Pancreas (tissue), 10 donors: ENCODE measurements at places on chromosomes 7 and 10.

- DNase-seq, result no peak
These were observed 42.2 kb upstream of the BHLHA15 start for GRCh38 chr7:98168904-98169621.

- DNase-seq, result no peak
These were observed 44.8 kb upstream of the FAM133B start for GRCh38 chr7:92634924-92635519.

DNA sequence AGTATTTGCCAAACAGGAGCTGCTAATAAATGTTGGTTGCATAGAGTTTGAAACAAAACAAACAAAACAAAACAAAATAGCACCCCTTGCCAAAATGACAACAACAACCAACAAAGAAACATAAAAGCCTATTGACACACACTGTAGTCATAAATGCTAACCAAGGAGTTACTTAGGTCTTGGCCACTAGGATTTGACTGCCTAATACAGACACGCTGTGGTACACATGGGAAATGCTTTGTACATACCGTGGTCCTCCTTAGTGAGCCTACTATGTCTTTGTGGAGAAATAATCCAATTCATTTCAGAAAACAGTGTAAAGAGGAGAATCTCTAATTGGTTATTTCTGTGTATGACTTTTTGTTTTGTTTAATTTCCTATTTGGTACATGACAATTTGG, 53.2 kb upstream of the MTPN start:
- DNase-seq, result no peak

- DNase-seq, result no peak
These were observed 139.2 kb downstream of the FAM53B start for GRCh38 chr10:124605001-124605370.

GRCh38 chr10:60575105-60575504, 185.4 kb upstream of the ANK3 start:
- DNase-seq, result no peak

DNA sequence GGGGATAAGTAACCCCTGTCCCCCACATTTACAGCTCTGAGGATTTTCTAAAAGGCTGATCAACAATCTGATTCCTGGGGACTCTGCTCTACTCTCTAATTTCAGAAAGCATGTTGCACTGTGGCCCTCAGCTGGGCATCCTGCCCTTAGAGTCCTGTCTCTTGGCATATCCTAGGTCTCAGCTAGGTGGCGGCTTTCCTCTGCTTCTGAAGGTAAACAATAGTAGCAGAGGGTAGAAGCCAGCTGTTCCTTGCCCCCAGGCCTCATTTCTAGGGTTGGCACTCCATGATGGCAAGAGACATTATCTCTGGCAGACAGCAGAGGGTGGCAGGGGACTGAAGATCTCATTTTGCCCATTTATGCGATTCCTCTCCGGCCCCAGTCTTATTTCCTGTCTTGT, 77.0 kb downstream of the ADCYAP1R1 start:
- no peak for DNase-seq

GRCh38 chr7:2431260-2431867, 28.0 kb downstream of the CHST12 start:
- no peak for DNase-seq

DNA sequence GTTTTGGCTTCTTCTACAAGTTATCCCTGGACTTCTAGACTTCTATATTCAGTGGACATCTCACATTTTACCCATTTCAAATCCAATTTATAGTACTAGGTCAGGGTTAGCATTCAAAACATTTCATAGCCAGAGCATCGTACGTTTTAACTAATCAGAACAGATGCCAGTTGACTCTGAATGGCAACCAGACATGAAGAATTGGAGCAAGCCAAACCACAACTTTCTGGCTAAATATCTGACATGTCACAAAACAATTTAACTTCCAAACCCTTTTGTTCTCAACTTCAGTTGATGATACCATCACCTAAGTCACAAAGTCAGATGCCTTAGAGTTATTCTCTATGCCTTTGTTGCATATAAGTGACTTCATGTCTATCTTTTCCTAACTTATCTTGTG, 1105.7 kb downstream of the XPNPEP1 start:
- no peak for DNase-seq

DNA sequence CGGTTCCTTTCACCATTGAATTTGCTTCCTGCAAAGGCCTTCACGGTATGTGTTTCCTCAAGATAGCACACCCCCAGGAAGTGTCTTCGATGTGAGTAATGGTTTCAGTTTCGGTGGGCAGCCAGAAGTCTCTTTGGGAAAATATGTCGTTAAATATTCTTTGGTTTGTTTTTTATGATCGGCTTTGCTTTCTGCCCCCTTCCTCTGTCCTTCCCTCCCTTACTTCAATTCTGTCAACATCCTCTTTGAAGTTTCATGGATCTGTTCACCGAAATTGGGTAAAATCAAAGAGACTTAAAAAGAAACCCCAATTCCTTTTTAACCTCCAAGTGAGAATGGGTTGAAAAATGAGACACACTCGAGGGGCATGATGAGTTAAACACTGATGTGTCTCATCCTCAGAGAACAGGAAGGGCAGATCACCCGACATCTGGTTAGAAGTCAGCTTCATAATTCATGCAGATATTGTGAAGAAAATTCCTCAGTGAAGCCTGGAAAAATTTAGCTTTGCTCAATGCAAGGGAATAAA, 170.8 kb upstream of the HABP2 start:
- DNase-seq, result no peak

- DNase-seq, result no peak
These were observed 53.0 kb downstream of the TCF7L2 start for GRCh38 chr10:113003052-113003451.

DNA sequence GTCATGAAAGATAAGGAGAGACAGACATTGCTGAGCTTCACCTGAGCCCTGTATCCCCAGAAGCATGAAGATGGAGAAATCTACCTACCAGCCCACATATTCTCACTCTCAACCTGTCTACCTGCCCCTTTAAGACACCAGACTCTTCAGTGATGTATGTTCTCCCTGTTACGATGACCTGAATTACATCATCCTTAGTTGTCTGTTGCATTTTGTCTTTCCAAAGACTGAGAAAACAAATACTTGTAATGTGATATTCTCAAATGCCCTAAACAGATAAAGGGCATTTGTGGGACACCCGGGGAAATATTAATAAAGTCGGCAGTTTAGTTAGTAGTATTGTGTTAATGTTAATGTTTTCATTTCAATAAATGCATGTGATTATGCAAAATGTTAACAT, 305.8 kb upstream of the IGFBP3 start:
- DNase-seq, result no peak

- DNase-seq, result no peak
These were observed 80.1 kb downstream of the SVIL start for GRCh38 chr10:29554660-29555059.

DNA sequence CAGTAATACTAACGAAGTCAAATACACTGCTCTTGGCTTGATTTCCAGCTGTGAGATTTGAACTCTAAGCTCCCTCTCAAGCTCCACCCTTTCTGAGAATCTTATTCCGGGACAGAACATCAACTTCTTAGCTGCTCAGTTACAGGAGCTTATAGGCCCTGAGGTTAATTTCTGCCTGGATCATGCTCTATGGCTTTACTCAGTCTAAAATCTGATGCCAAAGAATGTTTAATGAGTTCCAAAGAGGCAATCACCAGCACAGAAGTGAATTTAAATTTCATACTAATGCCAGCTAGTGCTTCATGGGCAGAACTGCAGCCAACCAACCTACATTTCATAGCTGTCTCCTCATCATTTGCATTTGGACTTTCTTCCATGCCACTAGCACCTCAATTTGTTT, 707.2 kb downstream of the MAGI2 start:
- DNase-seq, result no peak

- no peak for DNase-seq
These were observed 50.8 kb upstream of the RSU1 start for GRCh38 chr10:16867990-16868389.

- no peak for DNase-seq
These were observed 42.9 kb upstream of the PCBD1 start for GRCh38 chr10:70931168-70931815.

GRCh38 chr7:38872202-38872601, 36.8 kb downstream of the VPS41 start:
- no peak for DNase-seq

- peak; percentile 68 for DNase-seq
These were observed 67.5 kb upstream of the INSIG1 start for GRCh38 chr7:155230169-155230593.

- DNase-seq, result no peak
These were observed 14.5 kb upstream of the FBXW4 start for GRCh38 chr10:101709359-101710058.

GRCh38 chr10:97259119-97259518, 33.3 kb downstream of the ARHGAP19 start:
- DNase-seq, result no peak

- DNase-seq, result no peak
These were observed 20.3 kb downstream of the SCART1 start for GRCh38 chr10:133474027-133474426.

DNA sequence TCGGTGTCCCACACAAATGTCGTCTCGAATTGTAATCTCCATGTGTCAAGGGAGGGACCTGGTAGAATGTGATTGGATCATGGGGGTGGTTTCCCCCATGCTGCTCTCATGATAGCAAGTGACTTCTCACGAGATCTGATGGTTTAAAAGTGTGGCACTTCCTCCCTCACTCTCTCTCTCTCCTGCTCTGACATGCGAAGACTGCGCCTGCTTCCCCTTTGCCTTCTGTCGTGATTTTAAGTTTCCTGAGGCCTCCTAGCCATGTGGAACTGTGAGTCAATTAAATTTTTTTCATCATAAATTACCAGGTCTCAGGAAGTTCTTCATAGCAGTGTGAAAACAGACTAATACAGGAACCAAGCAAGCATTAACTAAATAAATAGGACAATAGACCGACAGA, 229.1 kb downstream of the GFRA1 start:
- DNase-seq, result no peak

- DNase-seq, result no peak
These were observed 97.8 kb downstream of the GFRA1 start for GRCh38 chr10:116175231-116175630.

DNA sequence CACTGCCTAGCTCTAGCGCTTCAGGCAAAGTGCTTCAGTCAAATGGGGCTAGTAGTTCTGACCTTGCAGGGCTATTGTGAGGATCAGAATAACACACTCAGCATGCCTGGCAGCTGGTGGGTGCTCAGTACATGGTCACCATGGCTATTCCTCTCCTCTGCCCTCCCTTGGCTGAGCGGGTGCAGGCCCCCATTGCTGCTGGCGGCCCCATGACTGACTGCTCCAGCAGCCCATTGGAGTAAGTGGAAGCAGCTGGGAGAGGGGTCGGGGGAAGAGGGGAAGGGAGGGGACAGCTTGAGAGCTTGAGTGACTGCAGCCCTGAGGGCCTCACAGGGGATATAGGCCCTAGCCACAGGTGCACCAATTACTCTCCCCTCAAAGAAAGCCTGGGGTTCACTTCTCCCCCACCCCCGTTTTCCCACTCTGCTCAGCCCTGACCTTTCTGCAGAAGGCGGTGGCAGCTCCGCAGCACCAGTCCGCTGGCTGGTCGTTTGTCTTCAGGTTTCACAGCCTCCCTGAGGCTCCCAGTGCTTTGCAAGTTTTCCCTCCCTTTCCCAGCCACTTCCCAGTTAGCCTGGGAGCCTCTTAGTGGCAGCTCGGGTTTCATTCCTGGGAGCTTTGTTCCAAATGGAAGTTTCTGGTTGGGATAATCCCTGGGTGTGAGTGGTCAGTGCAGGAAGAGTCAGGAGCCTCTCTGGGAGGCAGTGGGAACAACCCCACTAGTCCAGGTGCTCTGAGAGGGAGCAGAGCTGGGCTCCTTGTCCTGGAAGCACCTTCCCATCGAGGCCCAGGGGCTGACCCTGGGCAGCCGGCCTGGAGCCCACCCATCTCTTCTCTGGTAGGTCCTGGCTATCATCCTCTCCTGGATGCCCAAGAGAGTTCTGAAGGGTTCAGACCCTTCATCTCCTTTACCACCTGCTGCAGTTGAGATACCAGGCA, 16.3 kb downstream of the FGF8 start:
- DNase-seq, result no peak

GRCh38 chr7:66629222-66630062, 761 bp downstream of the KCTD7 start:
- DNase-seq, result no peak

- DNase-seq, result no peak
These were observed 99.6 kb downstream of the DNAH11 start for GRCh38 chr7:21642422-21642821.

DNA sequence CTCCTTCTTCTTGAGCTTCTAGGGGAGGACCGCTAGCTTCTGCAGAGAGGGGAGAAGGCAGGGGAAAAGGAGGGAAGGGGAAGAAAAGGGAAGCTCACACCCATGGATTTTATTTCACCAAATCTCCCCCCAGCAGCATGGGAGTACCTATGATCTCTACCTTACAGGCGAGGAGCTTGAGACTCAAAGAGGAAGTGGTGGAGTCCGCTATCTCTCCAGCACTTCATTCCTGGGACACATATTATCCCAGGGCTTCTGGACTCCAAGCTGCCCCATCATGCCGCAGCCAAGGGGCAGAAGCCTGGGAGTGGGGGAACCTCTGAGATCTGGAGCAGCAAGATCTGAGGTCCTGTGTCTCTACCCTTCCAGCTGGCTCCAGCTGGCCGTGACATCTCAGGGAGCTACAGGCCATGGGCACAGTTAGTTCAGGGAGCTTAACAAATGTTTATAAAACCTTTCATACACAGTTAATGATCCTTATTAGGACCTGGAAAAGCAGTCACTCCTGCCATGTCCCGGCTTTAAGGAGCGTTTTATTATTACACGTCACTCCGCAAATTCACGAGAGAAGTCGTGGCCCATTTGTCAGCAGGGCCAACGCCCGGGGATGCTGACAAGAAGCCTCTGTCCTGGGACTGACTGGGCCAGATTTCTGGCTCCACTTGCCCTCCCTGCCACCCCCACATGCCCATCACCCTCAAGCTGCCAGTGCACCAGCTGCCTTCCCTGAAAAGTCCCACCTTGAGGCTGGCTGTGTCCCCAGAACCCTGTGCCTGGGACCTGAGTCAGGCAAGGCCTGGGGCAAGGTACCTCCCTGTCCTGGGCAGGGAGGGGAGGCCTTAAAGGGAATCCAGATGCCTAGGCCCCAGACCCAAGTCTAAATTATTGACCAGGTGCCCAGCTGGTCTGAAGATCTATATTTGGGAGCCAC, 132.1 kb upstream of the ZMIZ1 start:
- no peak for DNase-seq

- DNase-seq, result no peak
These were observed 53.0 kb downstream of the ARMC3 start for GRCh38 chr10:22980822-22981221.

DNA sequence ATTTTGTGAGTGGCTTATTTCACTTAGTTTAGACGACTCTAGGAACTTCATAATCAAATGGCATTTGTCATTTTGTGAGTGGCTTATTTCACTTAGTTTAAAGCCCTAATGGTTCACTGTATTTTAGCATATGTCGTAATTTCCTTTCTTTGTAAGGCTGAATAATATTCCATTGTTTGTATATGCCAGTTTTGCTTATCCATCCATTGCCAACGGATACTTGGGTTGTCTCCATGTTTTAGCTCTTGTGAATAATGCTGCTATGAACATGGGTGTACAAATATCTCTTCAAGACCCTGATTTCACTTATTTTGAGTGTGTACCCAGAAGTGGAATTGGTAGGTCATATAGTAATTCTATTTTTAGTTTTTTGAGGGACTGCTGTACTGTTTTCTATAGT, 31.8 kb downstream of the DOCK1 start:
- no peak for DNase-seq
